SIG-M5 (cell line): ENCODE measurements at places on chromosomes 13 and 19.

GRCh38 chr13:40060296-40061007 lies 405.0 kb downstream of the COG6 start:
- no peak for DNase-seq

GRCh38 chr13:39381456-39381855 lies 221.5 kb downstream of the LHFPL6 start:
- no peak for DNase-seq

DNA sequence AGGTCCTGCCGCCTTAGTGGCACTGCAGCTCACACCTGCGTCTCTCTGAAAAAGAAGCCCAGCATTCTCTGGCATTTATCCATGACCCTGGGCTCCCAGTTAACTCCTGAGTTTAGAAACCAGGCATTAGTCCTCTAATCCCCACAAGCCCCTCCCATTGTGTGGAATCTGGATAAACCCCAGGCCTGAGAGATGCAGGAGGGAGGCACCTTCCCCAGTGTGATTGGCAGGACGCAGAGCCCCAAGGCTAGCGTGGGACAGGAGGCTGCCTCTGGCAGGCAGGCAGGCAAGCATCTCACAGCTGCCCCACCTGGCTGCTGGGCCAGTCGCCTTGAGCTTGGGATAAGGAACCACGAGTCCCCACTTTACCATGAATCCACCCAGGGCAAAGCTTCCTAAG lies 11.0 kb upstream of the SERPINE3 start:
- no peak for DNase-seq

- no peak for DNase-seq
Measured at GRCh38 chr13:76667551-76667950, 218.7 kb downstream of the KCTD12 start.

GRCh38 chr13:85266771-85267170 lies 532.4 kb downstream of the SLITRK6 start:
- DNase-seq: no peak

DNA sequence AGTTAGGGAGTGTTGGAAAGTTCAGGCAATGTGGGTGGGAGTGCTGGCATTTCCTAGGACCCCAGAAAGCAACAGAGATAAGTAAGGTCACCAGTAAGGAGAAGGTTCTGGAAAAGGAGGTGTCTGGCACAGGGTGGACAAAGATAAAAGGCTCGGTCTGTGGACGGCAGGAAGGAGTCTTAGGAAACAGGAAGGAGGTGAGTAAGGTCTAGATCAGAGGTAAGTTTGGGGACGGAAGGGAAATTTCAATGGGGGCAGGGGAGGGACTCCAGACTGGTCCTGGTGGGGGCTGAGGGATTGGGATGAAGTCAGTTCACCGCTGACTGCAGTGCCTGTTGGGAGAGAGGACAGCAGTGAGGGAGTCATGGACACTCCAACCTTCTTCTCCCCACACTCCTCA lies 7.8 kb upstream of the OPA3 start:
- no peak for DNase-seq

GRCh38 chr19:1522838-1523237 lies 1.0 kb upstream of the PLK5 start:
- no peak for DNase-seq

DNA sequence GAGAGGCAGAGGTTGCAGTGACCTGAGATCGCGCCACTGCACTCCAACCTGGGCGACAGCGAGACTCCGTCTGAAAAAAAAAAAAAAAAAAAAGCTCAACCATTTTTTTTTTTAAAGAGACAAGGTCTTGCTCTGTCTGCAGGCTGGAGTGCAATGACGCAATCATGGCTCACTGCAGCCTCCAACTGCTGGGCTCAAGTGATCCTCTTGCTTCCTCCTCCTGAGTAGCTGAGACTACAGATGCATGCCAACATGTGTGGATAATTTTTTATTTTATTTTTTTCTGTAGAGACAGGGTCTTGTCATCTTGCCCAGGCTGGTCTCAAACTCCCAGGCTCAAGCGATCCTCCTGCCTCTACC lies 10.3 kb downstream of the EHD2 start:
- no peak for DNase-seq

- DNase-seq: no peak
Measured at GRCh38 chr19:12230751-12231733, 63.6 kb downstream of the ZNF44 start.

DNA sequence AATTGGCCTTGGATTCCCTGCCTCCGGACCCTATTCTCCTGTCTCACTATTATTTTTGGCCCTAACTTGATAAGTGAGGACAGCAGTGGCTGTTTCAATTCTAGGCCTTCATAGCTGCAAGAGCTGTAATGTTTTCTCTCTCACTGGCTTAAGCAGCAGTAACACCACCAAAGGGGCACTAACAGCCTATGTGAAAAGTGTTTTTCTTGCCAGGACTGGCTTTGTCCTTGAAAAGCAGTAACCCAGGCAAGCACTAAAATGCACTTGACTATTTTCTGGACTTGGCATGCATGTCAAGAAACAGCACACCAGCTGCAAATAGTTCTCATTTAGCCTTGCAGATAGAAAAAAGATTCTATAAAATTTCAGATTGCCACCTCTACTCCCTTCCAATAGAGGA lies 9.3 kb upstream of the FBXL3 start:
- DNase-seq: no peak

DNA sequence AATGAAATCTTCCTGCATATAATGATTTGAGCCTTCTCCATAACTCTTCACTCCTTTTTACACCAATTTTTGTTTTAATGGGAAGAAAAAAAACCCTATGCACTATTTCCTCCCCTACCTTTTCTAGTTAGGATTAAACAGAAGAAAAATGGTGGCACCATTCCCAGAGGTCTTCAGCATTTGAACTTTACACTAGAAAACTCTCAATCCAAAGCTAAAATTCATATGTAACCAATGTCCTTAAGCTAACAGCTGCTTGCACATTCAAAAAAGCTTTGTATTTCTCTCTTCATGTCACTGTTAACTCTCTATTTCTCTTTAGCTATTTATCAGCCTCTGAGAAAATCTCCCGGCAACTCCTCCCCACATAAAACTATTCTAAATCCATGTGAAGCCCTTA lies 90.3 kb upstream of the UBL3 start:
- no peak for DNase-seq

DNA sequence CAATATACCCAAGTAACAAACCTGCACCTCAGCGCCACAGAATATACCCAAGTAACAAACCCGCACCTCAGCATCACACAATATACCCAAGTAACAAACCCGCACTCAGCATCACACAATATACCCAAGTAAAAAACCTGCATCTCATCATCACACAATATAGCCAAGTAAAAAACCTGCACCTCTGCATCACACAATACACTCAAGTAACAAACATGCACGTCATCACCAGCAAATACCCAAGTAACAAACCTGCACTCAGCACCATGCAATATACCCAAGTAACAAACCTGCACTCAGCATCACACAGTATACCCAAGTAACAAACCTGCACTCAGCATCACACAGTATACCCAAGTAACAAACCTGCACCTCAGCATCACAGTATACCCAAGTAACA lies 69.8 kb downstream of the UQCRFS1 start:
- no peak for DNase-seq

DNA sequence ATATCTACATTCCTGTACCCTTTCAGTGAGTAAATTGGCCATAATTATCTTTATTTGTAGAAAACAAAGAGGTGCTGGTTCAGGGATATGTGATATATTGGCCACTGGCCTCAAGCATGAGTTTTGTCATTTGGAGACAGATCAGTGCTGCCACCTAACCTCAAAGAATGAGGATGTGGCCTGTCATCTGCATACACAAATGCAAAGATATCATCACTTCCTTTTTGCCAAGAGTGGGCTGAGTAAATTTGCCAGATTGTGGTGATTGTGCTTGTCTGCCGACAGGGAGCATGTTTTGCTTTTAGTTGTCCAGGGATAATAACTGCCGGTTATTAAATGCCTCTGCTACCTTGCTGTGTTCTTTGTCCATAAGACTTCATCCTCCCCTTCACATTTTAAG lies 44.2 kb downstream of the WASF3 start:
- DNase-seq: no peak

GRCh38 chr13:102609696-102610095 lies 12.9 kb downstream of the TPP2 start:
- DNase-seq: no peak

DNA sequence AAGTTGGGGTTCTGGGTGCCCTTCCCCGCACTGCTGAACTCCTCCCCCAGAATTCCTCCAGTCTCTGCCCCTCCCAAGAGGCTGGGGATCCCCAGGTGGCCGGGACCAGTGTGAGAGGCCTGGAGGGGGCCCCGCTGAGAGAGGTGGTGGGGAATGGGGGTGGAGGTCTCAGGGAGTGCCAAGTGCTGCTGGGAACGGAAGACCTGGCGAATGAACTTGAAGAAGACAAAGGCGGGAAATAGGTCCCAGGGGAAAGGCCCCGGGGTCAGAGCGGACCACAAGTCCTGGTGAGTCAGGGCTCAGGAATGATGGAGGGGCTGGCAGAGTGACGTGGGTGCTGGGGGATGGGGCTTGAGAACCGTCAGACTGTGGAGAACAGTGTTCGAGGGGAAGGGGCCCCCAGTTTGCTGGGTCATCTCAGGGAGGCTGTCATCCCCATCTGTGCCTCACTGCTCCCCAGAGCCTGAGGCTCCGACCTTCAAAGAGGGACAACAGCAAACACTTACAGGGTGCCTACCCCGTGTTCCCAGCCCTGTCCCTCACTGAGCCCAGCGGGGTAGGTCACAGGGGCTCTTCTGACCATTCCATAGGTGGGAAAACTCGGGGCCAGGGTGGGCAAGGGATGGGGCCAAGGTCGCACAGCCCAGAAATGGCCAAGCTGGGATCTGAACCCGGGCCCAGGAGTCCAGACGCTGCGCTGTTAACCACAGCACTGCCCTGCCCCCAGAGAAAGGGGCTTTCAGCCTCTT lies 16.0 kb upstream of the SEMA6B start:
- no peak for DNase-seq

GRCh38 chr19:2167896-2168618 lies 4.3 kb downstream of the DOT1L start:
- no peak for DNase-seq

GRCh38 chr19:40671404-40671803 lies 19.0 kb downstream of the NUMBL start:
- DNase-seq: no peak

- DNase-seq: no peak
Measured at GRCh38 chr13:94254737-94255136, 224.7 kb downstream of the DCT start.

GRCh38 chr19:16554776-16555175 lies 12.5 kb upstream of the CHERP start:
- no peak for DNase-seq

- DNase-seq: no peak
Measured at GRCh38 chr13:113539822-113540221, 44.7 kb upstream of the TFDP1 start.

DNA sequence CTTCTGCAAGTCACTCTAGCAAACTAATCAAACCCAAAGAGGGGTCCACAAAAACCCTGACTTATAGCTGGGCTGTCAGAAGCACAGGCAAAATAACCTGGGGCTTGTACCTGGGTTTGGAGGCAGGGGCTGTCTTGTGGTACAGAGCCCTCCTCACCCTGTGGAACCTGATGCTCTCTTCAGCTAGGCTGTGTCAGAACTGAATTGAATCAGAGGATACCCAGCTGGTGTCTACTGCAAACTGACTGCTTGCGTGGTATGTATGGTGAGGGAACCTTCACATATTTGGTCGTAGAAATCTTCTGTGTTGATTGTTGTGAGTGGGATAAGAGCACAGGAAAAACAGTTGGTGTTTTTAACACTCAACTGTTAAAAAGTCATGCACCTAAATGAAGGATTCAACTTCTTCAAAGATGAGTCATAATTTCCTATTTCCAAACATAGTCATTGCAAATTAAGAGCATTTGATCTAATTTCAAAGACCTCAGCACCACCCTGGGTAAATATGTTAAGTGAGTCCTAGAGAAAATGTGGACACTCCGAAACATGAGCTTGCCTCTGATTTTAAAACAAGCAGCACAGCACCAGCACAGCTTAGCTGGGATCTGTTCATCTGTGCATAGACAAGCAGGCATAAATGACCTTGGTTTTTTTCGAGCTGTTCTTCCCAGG lies 840.2 kb downstream of the UQCRFS1 start:
- DNase-seq: no peak

DNA sequence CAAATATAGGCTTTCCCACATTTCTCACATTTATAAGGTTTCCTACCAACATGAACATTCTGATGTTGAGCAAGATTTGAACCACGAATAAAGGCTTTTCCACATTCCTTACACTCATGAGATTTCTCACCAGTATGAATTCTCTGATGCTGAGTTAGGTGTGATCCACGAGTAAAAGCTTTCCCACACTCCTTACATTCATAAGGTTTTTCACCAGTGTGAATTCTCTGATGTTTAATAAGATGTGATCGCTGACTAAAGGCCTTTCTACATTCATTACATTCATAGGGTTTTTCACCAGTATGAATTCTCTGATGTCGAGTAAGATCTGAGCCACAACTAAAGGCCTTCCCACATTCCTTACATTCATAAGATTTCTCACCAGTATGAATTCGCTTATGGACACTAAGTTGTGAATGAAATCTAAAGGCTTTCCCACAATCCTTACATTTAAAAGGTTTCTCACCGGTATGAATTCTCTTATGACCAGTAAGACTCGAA lies 19.0 kb downstream of the ZNF790 start:
- no peak for DNase-seq

GRCh38 chr19:2906631-2907195 lies 6.0 kb downstream of the ZNF57 start:
- DNase-seq: no peak

DNA sequence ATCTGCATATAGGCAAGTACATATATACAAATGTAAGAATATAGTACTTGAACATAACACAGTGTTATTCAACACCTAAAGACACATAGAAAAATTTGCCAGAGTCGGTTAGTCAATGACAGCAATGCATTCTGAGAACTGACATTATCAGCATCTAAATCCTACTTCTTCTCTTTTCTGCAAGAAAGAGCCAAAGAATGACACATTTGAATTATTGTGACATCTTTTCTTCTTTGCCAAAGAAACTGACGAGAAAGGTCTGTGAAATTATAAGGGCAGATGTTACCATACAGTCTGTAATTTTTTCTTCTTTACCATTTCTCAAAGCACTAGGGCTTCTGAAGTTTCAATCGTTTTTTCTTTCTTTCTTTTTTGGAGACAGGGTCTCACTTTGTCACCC lies 350.9 kb upstream of the NBEA start:
- DNase-seq: no peak

GRCh38 chr19:58474997-58475713 lies 997 bp upstream of the ZNF446 start:
- DNase-seq: no peak

DNA sequence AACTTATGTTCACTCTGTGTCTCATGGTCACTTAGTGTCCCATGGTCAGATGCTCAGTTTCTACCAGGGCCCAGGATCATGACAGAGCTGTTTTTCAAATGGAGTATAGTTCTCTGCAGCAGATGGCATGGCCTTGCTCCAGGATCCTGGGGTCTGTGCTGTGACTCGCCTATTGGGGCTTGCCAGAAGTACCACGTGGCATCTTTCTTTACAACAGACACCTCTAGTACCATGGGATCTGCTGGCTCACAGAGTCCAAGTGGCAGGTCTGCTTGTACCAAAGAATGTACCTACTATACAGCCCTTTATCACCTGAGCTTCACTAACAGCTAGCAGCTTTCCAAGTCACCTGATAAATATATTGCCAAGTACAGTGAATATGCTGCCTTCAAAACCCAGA lies 6.0 kb upstream of the RNF6 start:
- no peak for DNase-seq

- no peak for DNase-seq
Measured at GRCh38 chr13:51647067-51647466, 62.8 kb downstream of the WDFY2 start.
